ENCODE measurements at places on chromosomes 6 and 20.

DNA sequence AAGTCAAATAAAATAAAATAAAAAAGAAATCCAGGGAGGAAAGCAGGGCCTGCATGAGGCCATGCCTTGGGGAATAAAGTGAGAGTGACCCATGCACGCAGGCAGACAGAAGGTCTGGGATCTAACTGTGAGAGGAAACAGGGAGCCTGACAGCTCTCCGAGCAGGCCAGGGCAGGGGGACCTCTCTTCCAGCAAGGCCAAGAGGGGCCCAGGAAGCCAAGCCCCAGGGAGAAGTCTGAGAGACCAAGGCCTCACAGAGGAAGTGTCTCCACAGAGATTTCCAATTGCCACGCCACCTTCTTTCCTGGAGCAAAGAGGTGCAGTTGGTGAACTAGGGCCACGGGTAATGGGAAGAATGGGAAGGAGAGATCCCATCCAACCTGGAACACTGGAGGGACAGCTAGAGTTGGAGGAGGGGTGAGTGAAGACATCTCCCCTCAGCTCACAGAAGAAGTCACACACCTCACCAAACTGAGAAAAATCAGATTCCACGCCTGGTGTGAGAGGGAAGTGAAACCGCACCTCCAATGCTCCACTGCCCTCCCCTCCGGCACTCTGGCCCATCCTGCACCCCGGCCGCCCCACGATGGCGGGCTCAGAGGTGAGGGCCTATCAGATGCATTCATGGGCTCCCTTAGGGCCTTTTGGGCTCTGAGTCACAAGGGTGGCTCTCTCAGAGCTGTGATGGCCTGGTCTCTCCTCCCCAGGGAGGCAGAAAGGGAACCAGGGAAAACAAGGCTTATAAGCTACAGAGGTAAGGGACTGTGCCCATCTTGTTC lies 25.1 kb upstream of the TAF8 start:
- DNase-seq: no peak

GRCh38 chr20:8394308-8394945 lies 262.4 kb downstream of the PLCB1 start:
- DNase-seq: no peak

GRCh38 chr20:49471397-49471796 lies 11.1 kb downstream of the KCNB1 start:
- no peak for DNase-seq

GRCh38 chr6:69933239-69933638 lies 66.9 kb downstream of the COL19A1 start:
- DNase-seq: no peak

- DNase-seq: no peak
Observed at GRCh38 chr6:109197061-109197460, 101.8 kb downstream of the CEP57L1 start.

DNA sequence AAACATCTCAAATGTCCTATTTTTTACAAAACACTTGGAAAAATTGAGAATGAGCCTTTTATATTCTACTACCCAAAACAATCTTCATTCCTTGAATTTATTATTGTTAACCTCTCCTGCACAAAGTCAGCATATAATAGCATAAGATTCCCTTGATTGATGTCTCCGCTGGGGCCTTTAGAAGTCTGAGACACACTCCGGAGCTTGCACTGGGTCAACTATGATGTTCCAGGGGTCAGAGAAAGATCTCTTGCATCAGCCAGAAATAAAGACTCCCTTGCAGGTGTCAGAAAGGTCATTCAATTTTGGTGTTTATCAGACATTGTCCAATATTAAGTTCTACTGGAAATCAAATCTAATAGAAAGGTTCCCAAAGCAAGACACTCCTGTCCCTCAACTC lies 29.7 kb upstream of the NHSL1 start:
- DNase-seq: no peak

DNA sequence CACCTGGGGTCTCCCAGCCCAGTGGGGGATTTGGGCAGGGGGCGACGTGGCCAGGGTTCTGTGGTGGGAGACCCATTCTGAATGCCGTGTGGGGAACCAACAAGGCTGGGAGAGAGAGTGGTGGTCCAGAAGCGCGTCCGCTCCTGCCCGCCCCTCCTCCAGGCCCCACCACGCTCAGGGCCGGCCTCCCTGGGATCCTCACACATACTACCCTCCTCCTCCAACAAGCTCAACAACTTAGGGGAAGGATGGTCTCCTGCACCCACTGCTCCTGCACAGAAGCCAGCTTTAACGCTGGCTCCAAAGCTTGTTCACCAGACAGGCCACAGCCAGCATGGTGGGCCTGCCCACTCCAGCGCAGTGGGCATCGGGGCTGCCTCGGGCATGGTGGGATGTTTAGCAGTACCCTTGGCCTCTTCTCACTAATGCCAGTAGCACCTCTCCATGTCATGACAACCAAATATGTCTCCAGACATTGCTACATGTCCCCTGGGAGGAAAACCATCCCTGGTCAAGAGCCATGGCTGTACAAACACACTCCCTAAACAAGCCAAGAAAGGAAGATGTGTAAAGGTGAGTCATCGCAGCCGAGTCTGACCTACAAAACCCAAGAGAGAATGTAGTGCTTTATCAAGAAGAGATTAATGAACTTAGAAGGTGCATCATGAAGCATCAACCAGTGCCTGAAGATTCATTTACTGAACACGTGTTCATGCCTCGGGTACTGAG lies 75.7 kb downstream of the BMP7 start:
- DNase-seq: no peak
